ENCODE measurements at places on chromosomes 13 and 19.

DNA sequence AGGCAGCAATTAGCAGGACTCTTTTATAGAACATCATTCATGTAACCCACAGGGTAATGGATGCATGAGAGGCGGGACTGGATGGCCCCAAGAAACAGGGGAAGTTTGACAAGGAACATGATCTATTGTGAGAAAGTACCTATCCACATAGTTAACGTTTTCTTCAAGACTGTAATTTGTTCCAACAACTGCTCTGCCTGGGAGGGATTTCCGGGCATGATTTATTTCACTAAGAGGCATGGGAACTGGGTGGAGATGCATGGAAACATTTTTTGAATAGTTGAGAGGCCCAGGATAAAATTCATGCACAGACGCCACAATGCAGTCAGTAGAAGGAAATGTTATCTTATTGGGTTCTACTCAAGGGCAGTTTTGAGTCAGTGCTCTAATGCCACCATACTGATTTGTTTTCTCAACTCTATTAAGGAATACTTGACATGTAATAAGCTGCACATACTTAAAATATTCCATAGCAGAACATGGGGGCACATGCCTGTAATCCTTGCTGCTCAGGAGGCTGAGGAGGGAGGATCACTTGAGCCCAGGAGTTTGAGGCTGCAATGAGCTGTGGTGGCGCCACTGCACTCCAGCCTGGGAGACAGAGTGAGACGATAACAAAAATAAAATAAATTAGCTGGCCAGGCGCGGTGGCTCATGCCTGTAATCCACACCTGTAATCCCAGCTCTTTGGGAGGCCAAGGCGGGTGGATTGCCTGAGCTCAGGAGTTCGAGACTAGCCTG, 9.9 kb upstream of the ATG4D start:
- no peak for DNase-seq

DNA sequence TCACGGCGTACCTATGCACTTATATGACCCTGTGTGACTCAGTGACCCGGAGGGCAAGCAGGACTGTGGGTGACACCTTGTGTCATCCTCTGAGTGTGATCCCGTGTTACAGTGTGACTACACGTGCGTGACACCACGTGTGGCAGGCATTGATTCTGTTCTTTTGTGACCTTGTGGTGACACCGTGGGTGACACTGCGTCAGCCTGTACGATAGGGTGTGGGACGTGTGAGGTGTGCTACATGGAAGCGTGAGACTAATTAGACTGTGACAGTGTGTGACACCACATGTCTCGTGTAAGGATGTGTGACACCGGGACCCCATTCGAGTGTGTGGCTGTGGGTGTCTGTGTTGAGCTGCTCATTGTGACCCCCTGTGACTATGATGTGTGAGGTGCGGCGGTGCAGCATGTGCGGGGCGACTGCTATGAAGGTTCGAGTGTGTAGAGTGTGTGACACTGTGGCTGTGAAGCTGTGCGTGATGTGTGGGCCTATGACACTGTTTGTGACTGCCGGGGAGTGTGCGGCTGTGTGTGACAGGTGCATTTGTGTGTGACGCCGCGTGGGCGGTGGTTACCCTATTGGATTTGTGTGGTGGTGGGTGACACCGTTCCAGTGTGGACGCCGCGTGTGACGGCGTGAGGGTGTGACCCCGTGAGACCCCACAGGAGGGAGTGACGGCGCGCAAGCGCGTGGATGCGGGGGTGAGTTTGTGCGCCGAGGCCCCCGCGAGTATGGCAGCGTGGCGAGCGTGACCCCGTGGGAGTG, 399 bp upstream of the SPTBN4 start:
- DNase-seq = no peak

GRCh38 chr19:5893907-5894703, 9.5 kb downstream of the NDUFA11 start:
- DNase-seq = no peak

DNA sequence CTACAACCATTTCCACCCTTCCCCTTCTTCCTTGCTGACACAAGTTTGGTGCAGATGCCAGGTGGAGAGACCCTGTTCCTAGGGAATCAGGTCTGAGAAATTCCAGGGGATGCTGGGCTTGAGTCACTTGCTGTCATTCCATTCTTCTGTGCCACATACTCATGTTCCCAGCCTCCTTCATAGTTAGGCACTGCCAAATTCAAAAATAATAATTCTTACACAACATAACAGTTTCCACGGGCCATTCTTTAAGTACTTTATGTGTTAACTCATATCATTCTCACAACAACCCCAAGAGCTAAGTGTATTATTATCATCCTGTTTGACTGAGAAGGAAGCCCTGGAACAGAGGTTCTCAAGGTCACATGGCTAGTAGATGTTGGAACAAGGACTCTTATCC, 27.1 kb upstream of the POMP start:
- DNase-seq = no peak

- no peak for DNase-seq
These were observed 13.2 kb downstream of the LCP1 start for GRCh38 chr13:46168783-46169182.

DNA sequence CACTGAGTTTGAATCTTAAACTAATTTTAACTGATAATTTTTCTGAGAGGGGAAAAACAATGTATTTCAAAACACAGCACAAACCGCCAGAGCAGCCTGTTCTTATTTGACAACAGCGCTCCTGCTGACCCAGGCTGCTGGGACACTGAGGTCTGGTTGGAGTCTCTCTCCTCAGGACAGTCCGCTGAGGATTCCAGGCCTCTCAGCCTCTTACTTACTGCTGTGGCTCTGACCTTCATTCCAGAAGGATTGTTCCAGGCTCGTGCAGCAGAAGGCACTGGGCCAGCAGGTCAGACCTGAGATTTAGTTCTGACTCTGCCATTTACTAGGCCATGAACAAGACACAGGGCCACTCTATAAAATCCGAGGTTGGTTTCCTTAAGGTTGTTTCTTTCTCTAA, 393.6 kb downstream of the TDRD3 start:
- no peak for DNase-seq

- no peak for DNase-seq
These were observed 643.6 kb downstream of the PCDH9 start for GRCh38 chr13:66586489-66586888.

GRCh38 chr13:60111691-60112090, 52.0 kb downstream of the DIAPH3 start:
- DNase-seq = no peak

GRCh38 chr13:28819046-28819730, 951 bp upstream of the MTUS2 start:
- no peak for DNase-seq

GRCh38 chr13:33213797-33214196, 71.8 kb downstream of the STARD13 start:
- no peak for DNase-seq

- DNase-seq = no peak
These were observed 2.7 kb upstream of the MISP start for GRCh38 chr19:748274-748598.

DNA sequence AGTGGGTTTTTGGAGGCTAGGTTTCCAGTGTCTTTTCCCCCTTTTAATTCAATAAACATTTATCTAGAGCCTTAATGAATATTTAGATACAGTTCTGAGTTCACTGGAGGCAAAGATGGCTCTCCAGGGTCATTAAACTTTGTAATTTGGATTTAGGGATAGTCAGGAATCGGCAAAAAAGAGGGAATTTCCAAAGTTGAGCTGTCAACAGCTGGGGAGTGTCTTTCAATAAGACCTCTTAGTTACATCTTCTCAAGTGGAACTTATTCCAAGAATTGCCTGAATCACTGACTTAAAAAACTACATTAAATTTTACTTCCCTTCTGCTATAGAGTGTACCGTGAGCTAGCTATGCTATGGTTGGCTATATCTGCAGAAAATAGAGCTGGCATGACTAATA, 2.0 kb downstream of the LRCH1 start:
- DNase-seq = no peak

DNA sequence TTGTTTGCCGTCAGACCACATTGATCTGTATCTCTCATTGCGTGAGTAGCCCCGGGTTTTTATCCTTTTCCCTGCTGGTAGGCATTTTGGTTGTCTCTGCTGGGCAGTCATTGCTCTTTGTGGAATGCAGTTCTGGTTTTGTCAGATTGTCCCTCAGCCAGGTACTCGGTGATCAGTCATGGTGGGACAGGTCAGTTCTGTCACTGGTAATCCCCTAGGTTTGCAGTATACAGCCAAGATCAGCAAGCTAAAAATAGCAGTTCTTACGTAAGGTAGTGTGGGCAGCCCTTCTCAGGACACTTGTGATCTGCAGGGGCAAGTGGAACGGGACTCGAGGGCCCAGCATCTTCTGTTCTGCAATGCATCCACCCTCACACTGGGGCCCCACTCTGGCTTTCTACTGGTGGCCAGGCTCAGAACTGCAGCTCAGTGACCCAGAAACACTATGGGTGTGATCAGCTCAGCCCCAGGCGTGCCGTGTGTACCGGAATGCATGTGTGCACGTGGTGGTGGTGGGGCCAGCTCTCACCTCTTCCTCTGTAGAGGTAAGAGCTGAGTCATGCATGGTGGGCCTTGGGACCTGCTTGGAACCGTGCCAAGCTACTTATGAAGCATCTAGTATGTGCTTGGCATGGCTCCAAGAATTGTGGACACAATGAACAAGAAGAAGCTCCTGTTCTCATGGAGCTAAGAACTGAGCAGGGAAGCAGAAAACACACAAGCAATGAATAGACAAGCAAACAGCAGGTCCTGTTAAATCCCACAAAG, 6.3 kb downstream of the PLEKHF1 start:
- DNase-seq = peak; percentile 63

GRCh38 chr13:25172303-25172630, 179 bp upstream of the AMER2 start:
- no peak for DNase-seq

Data from stimulated activated CD4-positive, alpha-beta T cell treated with anti-CD3 and anti-CD28 coated beads, TNF-alpha, amount 100 ng/mL, for 1 hour (primary cell).